ENCODE measurements at places on chromosomes 13 and 19. TPM values are rescaled to one million over a fixed set of nuclear protein-coding genes. Genes with fewer than 3 reads are reported as not detected.

CAPN12 gene
- total RNA-seq = 9.0 TPM

- no peak overlapping the region for H3K4me3 ChIP-seq
- H3K27me3 ChIP-seq = peaks cover 43% of the 10 kb centered on the region
- no peak for DNase-seq
- H3K36me3 ChIP-seq = peaks cover 5% of the 10 kb centered on the region
- H3K4me1 ChIP-seq = peaks cover 3% of the 10 kb centered on the region
Measured at GRCh38 chr13:43924549-43925245, 45.0 kb downstream of the LACC1 start.

CYP2A6 gene
- total RNA-seq = not detected

DNA sequence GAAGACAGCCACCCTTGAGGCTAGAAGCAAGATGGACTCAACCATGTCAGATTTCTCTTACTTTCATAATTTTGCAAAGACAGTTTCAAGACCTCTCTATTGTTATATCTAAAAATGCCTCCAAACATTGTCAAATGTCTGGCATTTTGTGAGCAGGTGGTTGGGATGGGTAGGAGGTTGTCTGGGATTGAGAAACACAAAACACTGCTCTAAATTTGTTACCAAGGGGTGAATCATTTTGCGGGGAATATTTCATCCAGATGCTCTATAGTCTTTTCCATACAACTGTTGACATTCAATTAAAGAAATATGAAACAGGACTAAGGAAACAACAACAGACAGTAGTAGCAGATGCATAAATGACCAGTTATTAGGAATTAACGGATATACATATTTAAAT lies 208.2 kb downstream of the ITGBL1 start:
- H3K27me3 ChIP-seq = no peaks in the 10 kb centered on the region
- DNase-seq = no peak
- no peaks in the 10 kb centered on the region for H3K36me3 ChIP-seq

DNA sequence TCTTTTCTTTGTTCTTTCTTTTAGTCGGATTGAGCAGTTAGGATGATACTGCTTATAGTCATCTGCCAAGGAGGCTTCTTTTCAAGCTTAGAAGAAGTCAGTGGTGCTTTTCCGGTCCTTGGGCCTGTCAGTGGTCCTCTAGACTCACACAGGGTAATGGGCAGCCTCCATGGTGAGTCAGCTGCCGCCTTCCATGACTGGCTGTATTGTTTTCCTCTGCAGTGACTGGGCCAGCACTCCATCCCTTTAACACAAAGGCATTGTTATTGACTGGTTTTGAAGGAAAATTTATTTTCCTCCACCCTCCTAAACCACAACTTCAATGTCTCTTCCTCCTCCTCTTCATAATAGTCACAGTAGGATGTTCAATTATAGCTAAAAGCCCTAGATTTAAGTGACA lies 47.1 kb upstream of the CNMD start:
- no peak overlapping the region for H3K4me3 ChIP-seq
- H3K27me3 ChIP-seq = peaks cover 54% of the 10 kb centered on the region
- no peaks in the 10 kb centered on the region for H3K4me1 ChIP-seq
- no peak for DNase-seq

Data from T-helper 17 cell (primary cell).